ENCODE measurements at places on chromosomes 6 and 20. TPM values are rescaled to one million over a fixed set of nuclear protein-coding genes. Genes with fewer than 3 reads are reported as not detected.

The UBE3D gene
- total RNA-seq: 3.7 TPM

The BICRAL gene
- 2.7 TPM for total RNA-seq

The ASIP gene
- not detected for total RNA-seq

The METTL24 gene
- not detected for total RNA-seq

The FRMD1 gene
- not detected for total RNA-seq

The PRRC2A gene
- total RNA-seq: 107 TPM

The RAB44 gene
- under 0.01 TPM for total RNA-seq

The CALHM4 gene
- not detected for total RNA-seq

The EDN3 gene
- not detected for total RNA-seq

Data from bronchus fibroblast of lung (primary cell).